Activated CD4-positive, alpha-beta T cell treated with anti-CD3 and anti-CD28 coated beads for 1 hour (primary cell): ENCODE measurements at places on chromosomes 16 and 17.

GRCh38 chr17:42428141-42428944 lies 5.3 kb upstream of the CAVIN1 start:
- DNase-seq: no peak

- DNase-seq: no peak
Observed at GRCh38 chr16:8108991-8109509, 481.3 kb downstream of the TMEM114 start.

- no peak for DNase-seq
Observed at GRCh38 chr17:17509601-17510425, 13.6 kb upstream of the RASD1 start.

- DNase-seq: no peak
Observed at GRCh38 chr16:20868890-20869289, 31.3 kb downstream of the DCUN1D3 start.

- DNase-seq: peak; percentile 57
Observed at GRCh38 chr16:4330277-4330874, 14.5 kb downstream of the GLIS2 start.

GRCh38 chr17:50514388-50514787 lies 6.1 kb downstream of the MYCBPAP start:
- DNase-seq: no peak

GRCh38 chr17:81025741-81026129 lies 9.2 kb upstream of the BAIAP2 start:
- DNase-seq: no peak

- no peak for DNase-seq
Observed at GRCh38 chr16:69903865-69904415, 47.2 kb upstream of the CLEC18A start.

GRCh38 chr17:29379084-29379991 lies 10.8 kb upstream of the TAOK1 start:
- DNase-seq: no peak

DNA sequence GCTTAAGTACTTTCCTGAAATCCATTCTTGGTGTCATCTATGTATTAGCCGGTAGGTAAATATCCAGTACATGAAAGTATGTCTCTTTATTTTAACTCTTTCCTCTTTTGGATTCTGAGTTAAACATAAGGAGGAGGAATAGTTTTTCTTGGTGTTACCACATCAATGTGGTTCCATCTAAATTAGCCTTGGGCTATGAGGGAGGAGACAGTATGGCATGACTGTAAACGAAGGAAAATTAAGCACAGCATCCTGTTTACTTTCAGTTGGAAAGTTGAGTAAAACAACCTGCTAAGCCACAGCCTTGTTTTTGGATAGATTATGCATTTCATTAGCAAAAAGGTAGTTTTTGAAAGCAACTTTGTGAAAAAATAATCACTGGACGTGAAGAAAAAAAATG lies 693.0 kb upstream of the SOX9 start:
- no peak for DNase-seq

DNA sequence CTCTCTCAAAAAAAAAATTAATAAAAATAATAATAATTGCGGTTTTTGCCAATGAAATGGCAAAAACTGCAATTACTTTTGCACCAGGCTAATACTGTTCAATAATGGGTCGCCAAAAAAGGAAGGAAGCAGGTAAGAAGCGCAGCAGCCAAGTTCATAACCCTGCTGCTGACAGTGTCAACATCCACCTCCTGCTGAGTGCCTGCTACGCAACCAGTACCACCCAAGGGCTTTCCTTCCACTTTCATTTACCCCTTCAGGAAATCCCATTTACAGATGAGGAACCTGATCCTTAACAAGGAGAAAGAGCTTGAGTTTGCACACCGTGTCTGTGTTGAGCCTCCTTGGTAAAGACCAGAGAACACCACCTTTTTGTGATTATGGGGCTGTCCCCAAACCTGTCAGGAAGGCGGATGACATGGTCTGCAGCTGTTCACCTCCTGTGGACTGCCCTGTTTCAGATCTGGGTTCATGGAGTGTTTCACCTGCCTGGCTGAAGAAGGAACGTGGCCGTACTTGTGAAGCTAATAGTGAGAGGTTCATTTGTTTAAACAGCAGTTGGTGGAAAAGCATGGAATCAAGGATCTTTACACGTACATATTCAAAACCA lies 378.0 kb downstream of the SLC39A11 start:
- no peak for DNase-seq

DNA sequence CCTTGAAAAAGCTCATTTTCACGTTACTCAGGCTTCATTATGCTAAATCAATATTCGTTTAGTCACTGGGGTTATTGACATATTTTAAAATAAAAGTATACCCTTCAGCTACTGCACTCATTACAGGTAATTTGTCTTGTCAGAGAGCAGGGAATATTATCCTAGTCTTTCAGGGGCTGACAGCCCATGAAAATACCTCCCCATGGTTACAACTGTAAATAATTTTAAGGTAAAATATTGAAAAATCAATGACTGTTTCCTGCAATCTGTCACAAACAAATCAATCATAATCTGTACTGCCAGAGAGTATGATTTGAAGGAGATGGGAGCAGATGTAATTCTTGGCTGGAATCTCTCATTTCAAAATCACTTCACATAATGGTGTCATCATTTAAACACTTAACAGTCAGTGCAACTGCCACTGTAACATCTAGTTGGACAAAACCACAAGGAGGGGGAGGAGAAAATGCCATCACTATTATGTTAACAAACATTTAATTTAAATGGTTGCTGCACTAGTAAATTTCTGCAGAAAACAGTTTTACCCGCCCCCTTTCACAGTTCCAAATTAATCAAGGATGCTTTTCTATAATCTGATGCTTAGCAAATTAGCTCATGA lies 9.3 kb upstream of the IRX5 start:
- DNase-seq: no peak

DNA sequence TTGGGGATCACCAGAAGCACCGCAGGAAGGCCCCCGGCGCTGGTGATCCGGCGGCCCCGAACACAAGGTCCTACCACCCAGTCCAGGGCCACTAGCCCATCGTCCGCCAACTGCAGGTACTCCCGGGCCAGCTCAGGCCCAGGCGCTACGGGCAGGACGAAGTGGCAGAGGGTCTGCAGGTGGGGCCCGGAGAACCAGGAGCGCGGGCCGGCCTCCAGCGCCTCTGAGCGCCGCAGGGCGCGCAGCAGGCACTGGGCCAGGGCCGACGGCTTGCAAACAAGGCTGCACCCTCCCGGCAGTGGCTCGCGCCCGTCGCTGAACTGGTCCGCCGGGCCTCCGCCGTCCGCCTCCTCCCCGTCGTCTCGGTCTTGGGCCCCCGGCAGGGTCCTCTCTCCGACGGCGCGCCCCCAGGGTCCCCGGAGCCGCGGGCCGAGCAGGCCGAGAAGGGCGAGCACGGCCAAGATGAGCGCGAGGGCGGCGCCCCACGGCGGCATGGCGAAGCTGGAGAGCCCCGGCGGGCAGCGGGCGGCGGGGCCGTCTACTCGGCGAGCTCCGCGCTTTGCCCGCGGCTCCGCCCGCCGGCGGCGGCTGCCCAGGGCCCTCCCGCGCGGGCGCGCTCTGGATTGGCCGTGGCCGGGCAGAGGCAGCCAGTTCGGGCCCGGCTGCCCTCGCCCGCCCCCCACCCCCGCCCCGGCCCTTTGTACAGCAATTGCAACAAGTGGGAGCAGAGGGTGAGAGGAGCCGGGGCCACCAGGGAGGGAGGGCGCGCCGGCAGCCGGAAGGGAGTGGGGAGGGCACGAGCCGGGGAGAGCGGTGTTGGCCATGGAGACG lies at the start of gene ABHD15:
Gene ABHD15 (minus strand): TSS at position 565 of the 831 bp plus-strand sequence. CDS start 71 bp downstream, at position 494.
- DNase-seq: peak; percentile 36

DNA sequence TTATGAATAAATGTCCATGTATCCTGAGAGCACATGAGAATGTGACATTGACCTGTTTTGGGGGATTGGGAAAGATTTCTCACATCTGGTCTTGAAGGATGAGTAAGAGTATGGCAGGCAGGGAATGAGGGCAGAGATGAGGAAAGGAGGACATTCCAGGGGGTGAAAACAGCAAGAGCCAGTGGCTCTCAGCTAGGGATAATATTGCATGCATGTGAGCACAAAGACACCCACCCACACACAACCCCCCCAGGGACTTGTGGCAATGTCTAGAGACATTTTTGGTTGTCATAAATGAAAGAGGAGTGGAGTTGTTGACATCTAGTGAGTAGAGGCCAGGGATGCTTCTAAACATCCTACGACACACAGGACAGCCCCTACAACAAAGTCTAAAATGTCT lies 6.0 kb downstream of the MYO1D start:
- DNase-seq: no peak

GRCh38 chr16:35745191-35745590 lies 2285.8 kb downstream of the TP53TG3F start:
- DNase-seq: no peak

DNA sequence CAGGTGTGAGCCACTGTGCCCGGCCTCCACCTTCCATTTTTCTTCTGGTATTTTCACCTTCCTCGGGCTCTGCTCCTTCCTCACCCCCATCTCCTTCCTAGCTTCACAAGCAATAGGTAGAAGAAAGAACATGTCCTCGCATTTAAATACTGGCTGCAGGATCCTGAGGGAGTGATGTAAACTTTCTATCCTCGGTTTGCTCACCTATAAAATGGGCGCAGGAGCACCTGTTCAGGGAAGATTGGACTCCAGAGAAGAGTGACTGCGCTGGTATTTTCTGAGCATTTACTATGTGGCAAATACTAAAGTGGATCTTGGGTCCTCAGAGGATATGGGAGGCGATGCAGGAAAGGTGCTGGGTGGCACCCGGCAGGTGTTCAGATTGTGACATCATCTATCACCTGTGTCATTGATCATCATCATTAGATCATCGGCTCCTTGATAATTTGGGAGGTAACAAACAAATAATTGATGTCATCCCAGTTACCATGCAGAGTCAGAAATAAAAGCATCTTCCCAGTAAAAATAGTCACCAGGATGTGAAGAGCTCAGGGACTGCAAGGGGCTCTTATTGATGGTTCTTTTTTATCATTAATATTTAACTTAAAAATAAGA lies 72.8 kb downstream of the FOXL1 start:
- no peak for DNase-seq

GRCh38 chr17:5798094-5798493 lies 213.8 kb upstream of the NLRP1 start:
- no peak for DNase-seq

GRCh38 chr17:13222975-13223374 lies 205.1 kb upstream of the ELAC2 start:
- no peak for DNase-seq

- DNase-seq: no peak
Observed at GRCh38 chr16:67165121-67166078, 855 bp downstream of the HSF4 start.

- DNase-seq: peak; percentile 45
Observed at GRCh38 chr17:64984851-64985521, 65.7 kb upstream of the LRRC37A3 start.

- DNase-seq: no peak
Observed at GRCh38 chr17:33024688-33025486, 33.2 kb downstream of the SPACA3 start.
